ENCODE measurements at places on chromosomes 3 and 15. TPM values are rescaled to one million over a fixed set of nuclear protein-coding genes. Genes with fewer than 3 reads are reported as not detected.

Gene TEX264
- 35.0 TPM for total RNA-seq

Gene GABRG3
- total RNA-seq, result not detected

Gene GADL1
- total RNA-seq, result not detected

Gene SYNM
- 9.3 TPM for total RNA-seq

Gene PCYT1A
- 76.3 TPM for total RNA-seq

DNA sequence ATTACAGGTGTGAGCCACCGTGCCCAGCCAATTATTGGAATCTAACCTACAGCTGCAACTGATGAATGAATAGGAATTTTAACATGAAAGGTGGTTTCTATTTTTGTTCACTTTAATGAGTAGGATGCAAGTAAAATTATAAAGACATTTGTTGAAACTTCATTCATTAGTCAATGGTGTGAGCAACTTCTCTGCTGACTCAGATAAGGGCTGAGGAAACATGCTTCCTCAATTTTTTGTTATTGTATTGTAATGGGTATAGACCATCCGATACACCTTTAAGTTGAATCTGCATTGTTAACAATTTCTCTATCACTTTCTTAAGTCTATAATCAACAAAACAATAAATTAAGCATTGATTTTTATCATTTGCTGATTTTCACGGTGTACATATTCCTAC, 127.8 kb downstream of the STAG1 start:
- DNase-seq, result no peak

DNA sequence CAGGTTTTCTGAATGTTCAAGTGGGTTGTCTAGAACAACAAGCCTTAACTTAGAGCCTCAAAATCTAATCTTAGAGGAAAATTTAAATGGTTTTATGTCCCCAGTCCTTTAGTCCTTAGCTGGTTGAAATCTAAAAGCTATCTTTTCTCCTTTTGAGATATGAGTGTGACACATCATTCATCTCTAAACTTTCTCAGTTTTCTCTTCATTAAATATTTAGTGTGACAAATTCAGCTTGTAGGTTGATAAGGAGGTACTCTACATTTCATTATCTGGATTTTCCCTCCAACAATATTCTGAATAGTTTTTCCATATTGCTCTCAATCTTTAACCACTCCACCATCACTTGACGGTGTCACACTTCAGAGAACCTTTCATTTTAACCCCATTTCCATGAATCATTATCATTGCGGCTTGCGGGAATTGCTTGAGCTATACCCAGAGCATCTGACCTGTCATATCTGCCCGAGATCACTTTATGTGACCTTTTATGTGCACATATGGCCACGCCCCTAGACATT, 16.1 kb upstream of the ATP8B4 start:
- peak; percentile 42 for DNase-seq

- no peak for DNase-seq
These were observed 78.2 kb downstream of the NEDD4 start for GRCh38 chr15:55915221-55915620.

DNA sequence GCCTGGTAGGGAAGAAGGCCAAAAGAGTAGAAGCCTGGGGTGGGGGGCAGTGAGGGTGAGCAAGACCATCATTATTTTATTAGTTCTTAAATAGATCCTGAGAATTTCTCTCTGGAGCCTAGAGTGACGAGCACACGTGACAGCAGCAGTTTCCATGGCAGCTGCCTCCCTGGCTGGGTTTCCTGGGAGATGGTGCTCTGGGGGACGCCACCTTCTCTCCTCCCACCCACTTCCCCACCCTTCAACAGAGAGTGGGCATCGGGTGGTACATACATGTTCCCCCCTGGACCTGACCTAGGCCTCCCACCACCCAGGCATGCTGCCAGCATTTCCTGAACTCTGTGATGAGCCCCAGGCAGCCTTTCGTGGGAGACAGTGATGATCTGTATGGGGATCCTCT, 12.9 kb downstream of the CELF6 start:
- DNase-seq, result no peak

DNA sequence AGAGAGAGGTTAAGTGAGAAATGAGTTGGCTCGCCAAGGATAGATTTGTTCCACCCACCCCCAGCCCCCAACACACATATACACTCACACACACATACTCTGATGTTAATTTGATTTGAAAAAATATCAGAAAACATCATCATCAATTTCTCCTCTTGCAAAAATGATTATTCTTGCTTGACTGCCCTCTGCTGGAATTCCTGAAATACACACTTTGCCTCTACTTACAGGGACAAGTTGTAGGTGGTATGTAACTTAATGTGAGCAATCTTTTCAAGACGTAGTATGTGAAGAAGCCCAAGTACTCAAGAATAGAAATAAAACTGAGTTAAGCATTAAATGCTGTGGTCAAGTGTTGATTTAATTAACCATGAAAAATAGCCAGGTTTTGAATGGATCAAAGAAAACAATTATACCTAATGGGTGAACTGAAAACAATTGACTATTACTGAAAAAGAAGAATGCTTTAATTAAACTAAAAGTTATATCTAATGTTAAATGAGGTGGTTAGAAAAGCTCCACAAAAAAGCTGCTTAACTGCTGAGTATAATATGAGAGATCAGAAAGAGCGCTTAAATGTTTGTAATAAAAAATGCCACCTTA, 46.6 kb upstream of the MDFIC2 start:
- DNase-seq, result peak; percentile 13

GRCh38 chr3:70064194-70064779, 64.8 kb downstream of the SAMMSON start:
- DNase-seq, result peak; percentile 27

DNA sequence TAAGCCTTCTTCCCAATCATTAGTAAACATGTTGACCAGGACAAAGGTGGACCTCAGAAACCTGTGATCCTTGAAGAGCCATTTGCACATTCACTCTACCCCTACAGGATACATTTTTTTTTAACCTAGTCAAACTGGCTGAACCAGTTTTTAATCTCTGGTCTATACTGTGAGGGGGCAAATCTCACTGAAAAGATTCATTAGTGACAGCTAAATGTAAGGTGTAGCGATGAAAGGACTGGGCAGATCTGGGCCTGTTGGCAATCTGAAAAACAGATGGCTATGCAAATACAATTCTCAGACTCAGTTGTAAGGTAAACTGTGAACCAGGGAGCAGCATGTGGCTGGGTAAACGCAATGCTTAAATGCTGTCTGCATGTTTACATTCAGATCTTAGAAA, 75.6 kb upstream of the SNTN start:
- no peak for DNase-seq

DNA sequence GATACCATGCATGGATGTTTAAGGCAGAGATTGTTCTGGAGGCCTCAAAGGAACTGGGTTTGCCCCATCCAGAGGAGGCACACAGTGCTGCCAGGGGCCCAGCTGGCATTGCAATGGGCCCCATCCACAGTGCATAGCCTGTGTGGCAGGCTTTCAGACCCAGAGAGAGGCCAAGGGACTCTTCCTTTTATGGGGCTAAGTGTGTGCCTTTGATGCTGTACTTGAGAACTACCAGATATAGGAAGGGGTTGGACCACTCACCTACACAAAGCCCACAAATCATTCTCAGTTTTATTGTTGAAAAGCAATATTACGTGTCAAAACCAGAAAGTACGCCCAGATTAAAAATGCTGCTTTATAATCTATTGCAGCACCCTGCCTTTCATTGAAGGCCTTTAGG, 134.9 kb downstream of the EPHB1 start:
- DNase-seq, result no peak
